ENCODE measurements at places on chromosomes 4 and X. TPM values are rescaled to one million over a fixed set of nuclear protein-coding genes. Genes with fewer than 3 reads are reported as not detected.

INPP4B gene
- total RNA-seq: 21.9 TPM

- DNase-seq: no peak
Observed at GRCh38 chr4:72326692-72327632, 242.1 kb downstream of the ADAMTS3 start.

GRCh38 chr4:42420140-42420539, 22.9 kb downstream of the SHISA3 start:
- DNase-seq: no peak

DNA sequence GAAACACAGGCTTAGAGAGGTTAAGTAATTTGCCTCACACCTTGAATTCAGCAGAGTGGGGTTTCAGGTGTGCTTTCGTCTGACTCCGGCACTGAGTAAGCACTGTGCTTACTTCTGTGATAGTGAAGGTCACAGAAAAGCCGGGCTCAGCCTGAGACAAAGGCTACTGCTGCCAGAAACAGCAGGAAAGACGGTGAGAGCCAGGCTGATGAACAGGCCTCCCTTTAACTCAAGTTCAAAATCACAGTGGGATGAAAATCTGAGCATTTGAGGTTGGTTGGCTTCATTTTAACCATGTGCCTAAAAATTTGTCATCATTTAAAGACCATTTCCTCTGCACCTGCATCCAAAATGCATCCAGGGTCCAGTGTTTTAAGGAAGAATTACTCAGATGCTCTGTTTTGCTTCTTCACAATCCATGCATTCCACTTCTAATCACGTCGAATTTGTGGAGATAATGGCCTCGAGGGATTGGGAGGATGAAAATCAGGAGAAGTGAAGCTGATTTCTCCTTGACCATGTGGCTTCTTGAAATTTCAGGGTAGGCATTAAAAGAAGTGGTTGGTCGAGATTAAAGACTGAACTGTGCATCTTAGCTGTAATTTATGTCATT, 121.2 kb upstream of the LNX1 start:
- DNase-seq: no peak

GRCh38 chr4:81870275-81870674, 398.6 kb upstream of the RASGEF1B start:
- DNase-seq: no peak

MAGEA3 gene
- total RNA-seq: not detected

- DNase-seq: peak; percentile 82
Observed at GRCh38 chrX:134990801-134991481, at the start of gene SMIM10. TSS of gene SMIM10 (plus strand) at chrX:134990991. CDS start at chrX:134991096, 105 bp downstream.

GRCh38 chr4:110139815-110140214, 58.6 kb downstream of the ELOVL6 start:
- no peak for DNase-seq

SPATA4 gene
- total RNA-seq: not detected

- DNase-seq: no peak
Observed at GRCh38 chr4:158962393-158962792, 140.5 kb upstream of the RAPGEF2 start.

GRCh38 chr4:79281566-79282359, 44.1 kb downstream of the NAA11 start:
- DNase-seq: no peak

ARR3 gene
- total RNA-seq: not detected

DNA sequence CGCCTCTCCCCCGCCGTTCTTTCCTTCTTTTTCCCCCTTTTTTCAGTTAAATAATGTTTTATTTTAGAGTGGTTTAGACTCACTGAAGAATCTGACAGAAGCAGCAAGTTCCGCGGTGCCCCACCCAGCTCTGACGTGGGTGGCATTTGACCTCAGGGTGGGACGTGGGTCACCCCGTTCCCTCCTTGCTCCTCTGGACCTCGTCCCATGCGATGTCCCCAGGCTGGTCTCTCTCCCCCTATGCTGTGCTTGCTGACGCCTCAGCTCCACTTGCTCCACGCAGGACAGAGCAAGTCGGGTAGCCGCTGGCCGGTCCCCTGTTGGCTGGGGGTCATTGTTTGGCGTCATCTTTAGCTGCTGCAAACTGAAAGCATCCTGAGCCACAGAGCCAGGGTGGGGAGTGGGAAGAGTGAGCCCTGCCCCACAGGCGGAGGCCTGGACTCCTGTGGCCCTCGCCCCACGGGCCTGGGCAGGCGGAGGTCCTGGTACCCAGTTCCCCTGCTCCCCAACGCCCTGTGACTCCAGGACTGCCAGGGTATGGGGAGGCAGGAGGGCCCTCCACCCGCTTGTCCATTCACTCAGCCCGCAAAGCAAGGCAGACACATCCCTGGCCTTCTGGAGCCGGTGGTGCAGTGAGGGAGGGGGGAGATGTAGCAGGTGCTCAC, 30.8 kb downstream of the TRMT44 start:
- DNase-seq: no peak

- DNase-seq: peak; percentile 86
Observed at GRCh38 chr4:5839751-5840674, 52.9 kb downstream of the CRMP1 start.

- no peak for DNase-seq
Observed at GRCh38 chr4:65391382-65391781, 278.9 kb downstream of the EPHA5 start.

DNA sequence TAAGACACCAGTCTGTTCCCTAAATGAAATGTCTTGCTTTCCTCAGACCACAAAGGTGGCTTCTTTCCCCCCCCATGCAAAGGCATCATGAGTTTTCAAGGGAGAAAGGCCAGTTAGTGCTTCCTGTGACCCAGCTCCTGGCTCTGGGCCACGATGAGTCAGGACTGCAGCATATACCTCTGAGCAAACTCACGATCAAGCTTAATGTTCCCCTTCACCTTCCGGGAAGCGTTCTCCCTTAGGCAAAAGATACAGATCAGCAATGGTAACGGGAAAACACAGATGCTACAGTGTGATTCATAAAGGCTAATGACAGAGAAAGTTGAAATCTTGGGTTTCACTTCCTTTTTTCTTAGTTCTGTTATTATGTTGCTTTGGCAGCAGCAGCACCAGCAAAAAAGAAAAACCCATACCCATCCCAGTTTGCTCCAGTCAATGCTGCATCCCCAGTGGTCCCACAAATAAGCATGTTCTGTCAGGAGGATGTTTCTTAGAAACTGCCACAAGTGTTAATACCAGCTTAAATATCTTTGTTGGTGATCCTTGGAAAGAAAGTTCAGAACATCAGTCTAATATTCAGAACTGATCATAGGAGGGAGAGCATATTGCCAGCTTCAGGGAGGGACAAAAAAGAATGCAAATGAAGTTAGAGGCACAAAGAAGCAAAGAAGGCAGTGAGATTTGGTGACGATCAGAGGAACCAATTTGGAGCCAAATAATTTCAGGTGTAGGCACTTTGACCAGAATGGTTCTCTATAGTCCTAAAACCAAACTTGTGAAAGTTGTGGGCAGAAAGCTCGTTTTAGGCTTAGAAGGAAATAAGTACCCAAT, 41.2 kb downstream of the LONRF3 start:
- DNase-seq: peak; percentile 70

GRCh38 chr4:7236847-7237246, 44.5 kb downstream of the SORCS2 start:
- DNase-seq: peak; percentile 68

DNA sequence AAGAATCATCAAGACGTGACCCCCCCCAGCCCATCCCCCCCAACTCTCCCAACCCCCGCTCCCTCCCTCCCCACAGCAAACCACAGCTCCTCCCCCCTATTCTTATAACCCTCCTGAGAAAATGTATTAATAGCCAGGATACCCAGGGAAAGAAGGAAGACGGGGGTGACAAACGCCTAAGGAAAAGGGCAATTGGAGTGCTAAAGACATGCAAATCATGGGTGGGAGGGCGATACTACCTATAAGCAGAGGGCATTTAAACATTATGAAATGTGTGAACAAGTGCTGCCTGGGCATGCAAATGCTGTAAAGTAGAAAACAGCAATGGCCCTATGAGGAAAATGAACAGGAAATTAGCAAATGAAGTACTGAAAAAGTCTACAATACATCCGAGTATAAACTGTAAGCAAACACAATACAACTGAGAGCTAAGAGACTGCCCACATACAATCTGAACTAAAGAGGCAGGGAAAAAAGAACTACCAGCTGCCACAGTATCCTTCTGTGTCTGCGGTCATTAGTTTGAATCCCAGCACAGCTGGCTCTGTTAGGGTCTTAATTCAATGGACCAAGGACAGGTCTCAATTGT, 2.4 kb downstream of the CXXC4 start:
- no peak for DNase-seq

DNA sequence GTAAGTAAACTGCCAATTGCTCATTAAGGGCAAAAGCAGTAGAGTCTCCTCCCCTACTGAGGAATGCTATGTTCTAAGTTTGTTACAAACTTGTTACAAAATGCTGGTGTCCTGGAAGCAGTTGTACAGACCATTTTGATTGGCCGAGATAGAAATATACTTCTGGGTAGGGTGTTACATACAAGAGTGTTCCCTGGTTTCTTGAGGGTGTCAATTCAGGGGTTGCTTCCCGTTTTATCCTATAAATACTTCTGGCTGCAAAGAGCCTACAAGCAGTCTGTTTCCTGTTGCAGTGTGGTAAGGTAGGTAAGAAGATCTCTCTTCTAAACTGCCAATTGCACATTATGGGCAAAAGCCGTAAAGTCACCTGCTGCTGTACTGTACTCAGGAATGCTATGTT, 5.7 kb downstream of the TRPC5OS start:
- no peak for DNase-seq

GLRA2 gene
- total RNA-seq: not detected

- DNase-seq: no peak
Observed at GRCh38 chr4:77963004-77963403, 94.1 kb upstream of the FRAS1 start.
